HFFc6 (cell line): ENCODE measurements at places on chromosomes 1 and 21.
A peak's percentile ranks its signal among the peaks of the same experiment; 100 is the strongest.

DNA sequence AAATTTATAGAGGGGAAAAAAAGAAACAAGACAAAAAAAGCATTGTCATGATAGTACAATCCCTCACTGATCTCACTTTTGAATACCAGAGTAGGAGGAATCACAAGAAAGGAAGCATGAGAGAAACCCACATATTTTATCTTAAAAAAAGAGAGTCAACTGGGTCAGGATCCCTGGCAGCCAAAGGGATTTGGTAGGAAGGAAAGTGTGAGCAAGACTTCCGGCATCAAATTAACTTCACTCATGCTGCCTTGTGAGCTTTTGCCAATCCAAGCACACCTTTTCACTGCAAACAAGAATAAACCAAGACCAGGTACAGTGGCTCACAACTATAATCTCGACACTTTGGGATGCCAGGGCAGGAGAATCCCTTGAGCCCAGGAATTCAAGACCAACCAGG lies 53.1 kb downstream of the SLC9C2 start:
- no peak for DNase-seq

DNA sequence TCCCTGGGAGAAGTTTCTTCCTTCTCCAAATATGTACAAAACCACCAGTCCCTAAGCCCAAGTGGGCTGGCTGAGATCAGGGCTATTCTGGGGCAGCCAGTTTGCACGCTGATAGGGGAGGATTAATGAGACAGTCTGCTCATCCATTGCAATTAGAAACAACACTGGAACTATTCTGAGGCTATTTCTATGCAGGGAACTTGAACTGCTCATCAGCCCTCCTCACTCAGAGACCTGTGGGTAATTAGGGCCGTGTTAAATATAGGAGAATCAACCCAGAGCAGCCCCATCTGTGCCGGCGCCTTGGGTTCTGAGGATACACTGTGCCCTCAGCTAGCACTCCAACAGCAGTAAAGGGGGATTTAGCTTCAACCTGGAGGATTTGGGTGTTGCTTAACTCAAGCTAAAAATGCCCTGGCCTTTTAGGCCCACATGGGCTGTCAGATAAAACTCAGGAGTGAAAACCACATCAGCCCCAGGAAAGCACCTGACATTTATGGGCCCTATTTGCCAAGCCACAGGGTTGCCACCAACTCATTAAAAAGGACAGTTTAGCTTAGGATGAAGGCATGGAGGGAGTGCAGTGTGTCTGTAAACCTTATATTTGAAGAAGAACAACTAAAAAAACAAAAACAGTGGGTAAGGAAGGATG lies 53.9 kb downstream of the DUSP10 start:
- no peak for DNase-seq

DNA sequence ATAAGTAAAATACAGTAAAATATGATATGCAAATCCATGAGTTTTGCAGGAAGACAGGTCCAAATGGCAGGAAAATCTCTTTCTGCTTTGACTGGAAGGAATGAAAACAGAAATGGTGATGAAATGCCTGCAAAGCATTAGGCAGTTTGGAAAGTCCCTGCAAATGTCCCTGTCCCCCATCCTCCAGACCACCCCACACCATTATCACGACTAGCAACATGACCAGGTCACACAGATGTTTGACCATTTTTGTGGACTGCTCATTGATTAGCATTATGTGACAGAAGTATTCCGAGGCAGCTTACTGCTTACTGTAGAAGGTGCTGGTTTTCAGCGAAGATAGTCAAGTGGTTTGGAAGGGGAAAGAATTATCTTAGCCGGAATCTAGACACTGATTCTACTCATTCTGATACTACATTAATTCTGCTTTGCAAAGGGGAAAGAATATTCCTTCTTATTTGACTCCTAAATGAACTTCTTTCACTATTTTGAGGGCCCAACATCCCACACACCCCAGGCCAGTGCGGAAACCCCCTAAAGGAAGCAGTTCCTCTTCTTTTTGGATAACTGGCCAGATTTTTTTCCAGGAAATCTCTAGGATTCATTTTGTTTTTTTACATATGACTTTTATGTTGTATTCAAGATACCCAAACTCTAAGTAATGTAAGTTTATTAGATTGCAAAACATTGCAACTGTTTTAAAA lies 9.5 kb upstream of the CR2 start:
- DNase-seq, result no peak

DNA sequence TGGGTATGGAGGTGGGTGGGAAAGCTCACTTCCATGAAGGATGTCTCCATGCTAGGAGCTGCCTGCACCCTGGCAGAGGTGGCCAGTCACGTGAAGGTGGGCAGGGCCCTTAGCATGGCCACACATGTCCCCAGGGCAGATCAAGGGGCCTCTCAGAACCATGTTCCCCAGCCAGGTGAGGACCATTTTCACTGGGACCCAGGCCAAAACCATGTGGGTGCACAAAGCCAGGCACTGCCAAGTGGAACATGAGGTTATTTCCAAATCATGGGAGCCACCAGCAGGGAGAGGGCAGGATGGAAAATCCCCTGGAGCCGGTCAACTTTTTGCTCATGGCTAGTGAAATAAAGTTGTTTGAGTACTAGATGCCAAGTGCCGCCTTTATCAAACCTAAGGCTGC lies 9.7 kb downstream of the ZNF692 start:
- DNase-seq, result no peak

GRCh38 chr21:33897739-33898138 lies 17.9 kb downstream of the ATP5PO start:
- DNase-seq, result no peak

DNA sequence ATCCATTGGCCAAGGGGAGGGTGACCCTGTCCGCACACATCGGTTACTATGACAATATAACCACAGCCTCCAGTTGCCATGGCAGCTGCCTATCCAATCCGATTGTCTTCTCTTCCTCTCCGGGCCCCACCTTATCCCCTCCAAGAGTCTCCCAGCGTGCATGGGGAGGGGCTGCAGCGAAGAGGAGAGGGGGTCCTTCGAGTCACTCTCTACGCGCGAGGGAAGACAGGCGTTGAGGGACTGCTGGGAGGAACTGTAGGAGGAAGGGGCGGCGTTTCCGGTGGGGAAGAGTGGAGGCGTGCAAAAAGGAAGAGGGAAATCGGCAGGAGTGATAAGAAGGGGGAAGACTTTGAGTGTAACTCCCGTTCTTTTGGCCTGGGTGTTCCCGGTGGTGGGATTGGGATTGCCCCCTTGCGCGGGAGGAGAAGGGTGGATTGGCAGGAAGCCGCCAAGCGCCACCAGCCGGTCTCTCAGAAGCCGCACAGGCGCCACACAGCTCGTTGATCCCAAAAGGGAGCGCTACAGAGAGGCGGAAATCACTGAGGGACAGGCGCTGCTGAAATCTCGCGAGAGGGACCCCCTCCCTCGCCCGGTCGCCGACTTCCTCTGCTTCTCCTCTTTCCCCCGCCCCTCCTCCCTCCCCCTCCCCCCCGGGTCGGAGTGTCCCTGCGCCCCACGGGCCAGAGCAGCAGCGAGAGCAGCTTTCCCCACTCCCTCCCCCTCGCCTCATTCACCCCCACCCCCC lies 384 bp upstream of the SMG7 start:
- DNase-seq, result peak; percentile 96

GRCh38 chr1:48793863-48794262 lies 17.2 kb upstream of the BEND5 start:
- DNase-seq, result no peak

DNA sequence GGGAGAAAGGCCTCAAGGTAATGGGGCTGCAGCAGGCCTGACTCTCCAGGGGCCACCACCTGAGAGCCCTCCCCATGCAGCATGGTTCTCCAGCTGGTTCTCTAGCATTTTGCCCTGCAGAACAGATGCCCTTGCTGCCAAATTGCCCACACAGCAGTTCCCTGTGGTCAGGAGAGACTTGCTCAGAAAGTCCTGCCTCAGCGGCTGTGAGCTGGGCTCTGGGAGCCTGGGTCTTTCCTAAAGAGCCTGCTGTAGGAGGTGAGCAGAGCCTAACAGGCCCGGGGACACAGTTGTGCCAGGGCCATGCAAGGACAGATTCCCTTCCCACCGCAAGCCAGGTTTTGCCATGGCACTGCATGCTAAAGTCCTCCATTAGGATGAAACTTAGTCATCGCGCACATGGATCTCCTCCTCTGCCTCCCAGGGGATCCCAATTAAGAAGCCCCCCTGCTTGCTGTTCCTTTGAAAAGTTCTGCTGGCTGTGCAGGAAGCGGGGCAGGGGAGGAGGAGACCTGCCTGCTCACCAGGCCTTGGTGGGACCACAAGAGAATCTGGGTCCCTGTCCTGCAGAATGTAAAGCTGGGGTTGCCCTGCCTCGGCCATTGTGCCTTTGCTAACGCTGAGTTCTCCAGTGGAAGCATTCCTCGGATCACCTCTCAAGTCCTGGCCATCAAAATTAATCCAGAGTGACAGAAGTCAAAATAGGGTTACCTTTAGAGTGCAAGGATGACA lies 21.4 kb downstream of the TEX35 start:
- no peak for DNase-seq

DNA sequence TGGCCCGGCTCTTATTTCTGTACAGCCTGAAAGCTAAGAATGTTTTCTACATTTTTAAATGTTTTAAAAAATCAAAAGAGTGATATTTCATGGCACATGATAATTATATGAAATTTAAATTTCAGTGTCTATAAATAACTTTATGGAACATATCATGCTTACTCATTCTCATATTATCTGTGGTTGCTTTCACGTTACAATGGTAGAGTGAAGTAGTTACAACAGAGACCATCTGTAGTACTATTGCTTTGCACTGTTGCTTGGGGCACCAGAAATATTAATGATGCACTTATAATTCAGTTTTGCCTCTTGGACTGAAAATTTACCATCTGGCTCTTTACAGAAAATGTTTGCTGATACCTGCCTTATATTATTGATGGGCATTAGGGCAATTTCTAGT lies 481.6 kb downstream of the PLPP3 start:
- DNase-seq, result no peak

DNA sequence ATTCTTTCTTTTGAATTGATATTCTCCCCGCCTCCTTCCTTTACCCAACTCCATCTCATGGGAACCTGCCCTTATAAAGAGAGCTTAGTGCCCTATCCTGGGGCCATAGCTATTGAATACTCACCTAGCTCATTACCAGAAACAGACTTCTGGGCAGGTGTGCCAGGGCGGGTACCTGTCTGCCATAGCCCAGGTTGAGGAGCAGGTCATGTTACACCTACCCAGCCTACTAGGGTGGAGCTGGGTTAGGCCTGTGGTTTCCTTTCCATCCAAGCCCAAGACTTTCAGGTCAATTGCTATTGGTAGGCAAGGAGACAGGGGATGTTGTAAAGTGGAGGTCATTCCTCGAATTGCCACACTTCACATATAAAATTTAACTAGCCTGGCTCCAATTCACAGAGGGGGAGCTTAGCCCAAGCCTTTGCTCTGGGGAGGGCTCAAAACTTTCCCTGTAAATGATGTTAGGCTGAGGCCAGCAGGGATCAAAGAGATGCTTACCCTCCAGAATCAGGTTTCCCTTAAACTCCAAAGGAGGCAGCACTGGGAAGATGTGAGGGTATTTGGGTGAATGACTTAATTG lies 87.1 kb upstream of the IPO9 start:
- no peak for DNase-seq
